ENCODE measurements at places on chromosomes 12 and 14.
A peak's percentile ranks its signal among the peaks of the same experiment; 100 is the strongest.

DNA sequence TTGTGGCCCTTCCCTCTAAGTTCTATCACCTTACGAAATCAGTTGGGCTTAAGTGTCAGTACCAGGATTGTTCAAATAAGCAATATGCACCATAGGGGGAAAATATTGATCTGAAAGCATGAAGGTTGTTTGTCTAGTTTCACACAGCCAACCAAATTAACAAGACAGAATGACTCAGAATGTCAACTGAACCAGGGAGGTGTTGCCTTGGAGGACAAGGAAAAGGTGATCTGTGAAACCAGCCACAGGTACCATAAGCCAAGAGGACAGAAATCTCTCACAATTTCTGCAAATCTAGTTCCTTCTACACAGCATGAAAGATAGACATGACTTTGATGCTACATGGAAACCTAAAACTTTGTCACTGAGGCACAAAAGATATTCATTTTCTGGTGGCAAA lies 297.9 kb downstream of the BCL11B start:
- DNase-seq, result no peak

- DNase-seq, result no peak
These were observed 90.3 kb downstream of the RFX4 start for GRCh38 chr12:106673141-106673540.

- no peak for DNase-seq
These were observed 13.3 kb downstream of the REM2 start for GRCh38 chr14:22896356-22896755.

GRCh38 chr12:57741844-57742738 lies 2.7 kb upstream of the TSPAN31 start:
- peak; percentile 56 for DNase-seq

DNA sequence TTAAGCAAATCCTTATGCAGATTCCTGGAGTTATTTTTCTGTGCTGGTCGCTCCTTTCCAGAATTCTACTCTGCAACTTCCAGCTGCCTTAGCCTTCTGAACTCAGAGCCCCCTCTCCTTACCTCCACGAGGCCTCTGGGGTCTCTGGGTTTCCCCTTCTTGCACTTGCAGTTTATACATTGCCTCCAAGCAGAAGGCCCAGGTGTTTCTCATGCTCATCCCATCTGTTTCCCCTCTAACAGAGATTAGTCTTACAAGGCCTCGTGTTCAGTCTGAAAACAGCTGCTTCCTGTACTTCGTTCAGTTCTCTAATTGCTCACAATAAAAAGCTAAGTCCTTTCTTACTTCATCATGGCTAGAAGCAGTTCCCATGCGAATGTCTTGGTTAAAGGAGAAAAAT lies 134.4 kb upstream of the FGD4 start:
- no peak for DNase-seq

- no peak for DNase-seq
These were observed 975 bp downstream of the OGFOD2 start for GRCh38 chr12:122975790-122976647.

DNA sequence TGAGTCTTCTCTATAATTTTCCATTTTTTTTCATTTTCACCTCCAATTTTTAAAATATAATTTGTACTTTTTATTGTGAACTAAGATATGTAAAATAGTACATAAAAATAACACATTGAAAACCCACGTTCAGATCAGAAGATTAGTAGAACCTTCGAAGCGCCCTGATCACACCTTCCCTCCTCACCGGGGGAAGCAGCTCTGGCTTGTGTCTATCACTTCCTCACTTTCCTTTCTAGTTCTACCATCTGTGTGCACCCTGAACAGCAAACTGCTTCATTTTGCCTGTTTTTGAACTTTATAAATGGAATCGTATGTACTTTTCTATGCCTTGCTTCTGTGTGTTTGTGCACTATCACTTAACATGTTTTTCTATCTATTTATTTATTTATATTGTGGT lies 11.8 kb upstream of the CD27 start:
- DNase-seq, result no peak

GRCh38 chr12:46507766-46508165 lies 135.2 kb upstream of the SLC38A2 start:
- DNase-seq, result no peak

DNA sequence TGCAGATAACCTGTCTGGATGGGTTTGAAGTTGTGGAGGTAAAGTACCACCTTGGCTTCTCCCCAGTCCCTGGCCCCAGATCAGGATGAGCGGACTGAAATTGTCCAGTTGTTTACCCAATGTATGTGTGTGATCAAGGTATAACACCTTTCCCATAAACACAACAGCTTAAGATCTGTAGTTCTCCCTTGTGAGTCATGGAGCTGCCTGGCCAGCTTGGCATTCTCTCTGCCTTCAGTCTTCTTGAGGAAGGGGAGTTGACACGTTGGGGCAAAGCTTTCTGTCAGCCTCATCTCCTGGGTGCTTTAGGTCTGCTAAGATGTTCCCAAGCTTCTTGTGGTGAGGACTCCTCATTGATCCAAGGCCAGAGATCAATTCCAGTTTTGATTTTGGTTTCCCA lies 6.1 kb downstream of the C1S start:
- no peak for DNase-seq

DNA sequence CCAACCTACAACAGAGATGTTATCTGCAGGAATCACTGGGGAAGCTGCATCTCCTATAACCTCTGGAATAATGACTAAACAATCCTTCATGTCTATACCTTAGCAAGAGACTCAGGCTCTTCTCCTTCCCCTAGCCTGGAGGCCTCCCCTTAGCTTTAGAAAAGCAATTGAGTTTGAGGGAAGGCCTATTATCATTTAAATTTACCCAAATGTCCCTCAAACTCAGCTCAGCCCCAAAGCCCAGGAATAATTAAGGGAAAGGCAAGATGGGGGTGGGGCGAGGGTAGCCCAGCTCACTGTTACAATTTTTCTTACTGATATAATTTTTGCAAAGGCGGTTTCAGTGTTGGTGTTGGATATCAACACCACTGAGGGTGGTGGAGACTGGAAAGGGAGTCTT lies 151.4 kb upstream of the EEA1 start:
- DNase-seq, result no peak

- no peak for DNase-seq
These were observed 205.0 kb upstream of the KRR1 start for GRCh38 chr12:75716291-75717025.

DNA sequence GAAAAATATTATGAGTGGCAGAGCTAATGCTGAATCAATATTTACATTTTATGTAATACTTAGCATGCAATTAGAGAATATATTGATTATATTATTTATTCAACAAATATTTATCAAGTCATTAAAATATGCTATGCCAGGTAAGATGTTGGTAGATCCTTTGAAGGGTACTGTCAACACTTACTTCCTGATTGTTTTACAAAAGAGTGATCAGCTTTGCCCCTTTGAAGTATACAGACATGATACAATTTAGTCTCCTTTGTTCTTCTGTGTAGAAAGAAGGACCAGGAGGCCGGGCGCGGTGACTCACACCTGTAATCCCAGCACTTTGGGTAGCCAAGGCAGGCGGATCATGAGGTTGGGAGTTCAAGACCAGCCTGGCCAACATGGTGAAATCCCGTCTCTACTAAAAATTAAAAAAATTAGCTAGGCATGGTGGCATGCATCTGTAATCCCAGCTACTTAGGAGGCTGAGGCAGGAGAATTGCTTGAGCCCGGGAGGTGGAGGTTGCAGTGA lies 73.9 kb upstream of the IFNG-AS1 start:
- DNase-seq, result no peak

DNA sequence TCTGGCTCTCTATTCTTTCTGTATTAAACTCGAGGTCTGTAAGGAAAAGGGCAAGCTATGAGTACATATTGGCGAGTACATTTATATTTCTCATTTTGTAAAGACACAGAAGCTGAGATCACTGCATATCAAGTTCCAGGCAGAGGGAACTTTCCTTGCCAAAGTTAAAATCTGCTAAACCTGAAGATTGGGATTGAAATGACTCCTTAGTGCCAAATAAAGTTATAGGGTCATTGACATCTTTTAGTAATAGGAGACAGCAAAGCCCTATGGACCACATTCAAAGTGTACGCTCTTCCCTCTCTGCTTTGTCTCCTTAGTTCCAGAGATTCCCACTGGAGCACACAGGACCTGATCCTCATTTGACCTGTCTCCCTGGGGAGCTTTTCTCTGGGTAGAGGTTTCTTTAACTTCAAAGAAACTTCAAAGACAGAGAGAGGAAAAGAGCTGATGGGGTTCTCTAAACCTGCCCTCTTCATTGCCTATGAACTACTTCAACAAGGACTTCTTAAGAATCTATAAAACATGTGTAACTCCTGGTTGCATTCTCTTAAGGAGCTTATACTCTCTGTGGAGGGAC lies 42.6 kb upstream of the PTPRR start:
- no peak for DNase-seq

- DNase-seq, result no peak
These were observed 5.9 kb upstream of the RERG start for GRCh38 chr12:15227004-15227679.

DNA sequence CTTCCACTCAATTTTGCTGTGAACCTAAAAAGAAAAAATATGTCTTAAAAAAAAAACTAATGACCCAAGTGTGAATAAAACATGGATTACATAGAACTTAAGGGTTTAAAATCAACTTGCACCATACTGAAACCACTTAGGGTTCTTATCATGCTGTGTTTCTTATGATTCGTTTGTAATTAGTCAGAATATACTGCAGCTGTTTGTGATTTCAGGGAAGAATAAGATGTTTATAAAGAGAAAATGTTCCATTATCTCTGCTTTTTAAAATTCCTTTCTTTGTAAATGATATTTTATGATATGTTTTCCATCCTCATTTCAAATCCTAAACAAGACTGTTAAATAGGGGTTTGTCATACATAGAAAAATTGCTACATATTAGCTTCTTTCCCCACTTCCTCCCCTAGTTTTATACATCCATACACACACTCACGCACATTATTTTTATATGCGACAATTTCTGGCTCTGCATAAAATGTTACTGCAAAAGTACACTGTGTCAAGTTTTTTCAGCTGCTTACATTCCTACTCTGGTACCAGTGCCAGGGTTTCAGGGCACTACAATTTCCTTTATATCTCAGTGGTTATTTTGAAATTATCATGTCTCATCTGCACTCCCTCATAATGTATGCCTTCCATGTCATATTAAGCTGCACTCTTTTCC lies 275.2 kb upstream of the GARIN6 start:
- no peak for DNase-seq

- no peak for DNase-seq
These were observed 42.9 kb upstream of the NOS1 start for GRCh38 chr12:117404203-117404853.

- DNase-seq, result no peak
These were observed 17.7 kb upstream of the C1S start for GRCh38 chr12:7042842-7043241.

DNA sequence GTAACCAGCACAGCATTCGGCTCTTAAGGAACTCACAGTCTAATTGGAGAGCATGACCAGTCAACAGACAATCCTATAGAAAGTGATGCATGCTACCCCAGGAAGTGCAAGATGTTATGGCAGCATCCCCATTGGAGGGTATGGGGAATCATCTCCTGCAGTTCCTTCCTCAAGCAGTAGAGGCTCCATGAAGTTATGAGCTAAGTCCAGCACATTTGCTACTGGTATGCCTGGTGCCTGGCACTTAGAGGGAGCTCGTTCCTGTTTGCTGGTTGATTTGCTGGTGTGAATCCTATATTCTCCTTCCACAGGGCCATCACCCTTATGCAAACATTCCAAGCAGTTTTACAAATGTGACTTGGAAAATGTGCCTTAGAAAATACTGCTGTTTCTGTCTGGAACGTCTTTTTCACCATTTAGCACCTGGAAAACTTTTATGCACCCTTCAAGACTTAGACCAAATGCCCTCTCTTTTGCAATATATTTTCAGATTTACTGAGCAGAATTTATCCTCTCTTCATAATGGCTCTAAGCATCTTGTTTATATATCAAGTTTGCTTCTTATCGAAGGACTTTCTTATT lies 136.1 kb upstream of the WSCD2 start:
- DNase-seq, result no peak

DNA sequence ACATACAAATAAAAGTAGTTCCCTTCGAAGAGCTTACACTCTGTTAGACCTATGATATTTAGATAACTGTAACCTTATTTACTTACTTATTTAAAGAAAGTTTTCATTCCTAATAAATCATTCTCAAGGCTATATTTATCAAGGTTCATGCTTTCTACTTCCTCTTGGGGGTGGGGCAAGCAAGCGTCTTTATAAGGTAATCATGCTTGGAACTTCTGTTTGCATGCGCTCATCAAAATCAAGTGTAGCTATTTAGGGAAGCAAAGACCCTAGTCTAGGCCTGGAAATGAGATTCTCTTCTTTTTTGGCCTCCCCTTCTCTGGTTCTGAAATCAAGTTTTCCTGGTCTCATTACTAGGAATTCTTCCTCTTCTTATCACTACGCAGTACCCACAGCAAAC lies 766 bp downstream of the RERG start:
- DNase-seq, result no peak

GRCh38 chr12:109752117-109753053 lies 38.8 kb downstream of the FAM222A start:
- no peak for DNase-seq

DNA sequence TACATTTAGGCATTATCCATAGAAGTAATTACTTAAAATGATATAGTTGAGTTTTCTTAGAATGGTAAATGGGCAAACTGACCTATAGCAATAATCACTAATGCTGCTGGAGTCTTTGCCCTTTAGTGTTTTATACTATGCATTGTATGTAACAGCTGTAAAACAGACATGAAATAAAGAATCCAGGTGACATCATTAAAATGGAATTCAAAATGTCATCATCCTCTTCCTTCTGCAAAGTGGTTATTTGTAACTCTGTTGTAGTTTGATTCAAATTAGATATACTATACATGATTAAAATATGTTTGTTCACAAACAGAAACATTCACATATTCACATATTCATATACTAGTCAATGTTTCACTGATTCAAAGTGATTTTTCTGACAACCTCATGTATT lies 598.8 kb downstream of the SLC16A7 start:
- DNase-seq, result no peak

DNA sequence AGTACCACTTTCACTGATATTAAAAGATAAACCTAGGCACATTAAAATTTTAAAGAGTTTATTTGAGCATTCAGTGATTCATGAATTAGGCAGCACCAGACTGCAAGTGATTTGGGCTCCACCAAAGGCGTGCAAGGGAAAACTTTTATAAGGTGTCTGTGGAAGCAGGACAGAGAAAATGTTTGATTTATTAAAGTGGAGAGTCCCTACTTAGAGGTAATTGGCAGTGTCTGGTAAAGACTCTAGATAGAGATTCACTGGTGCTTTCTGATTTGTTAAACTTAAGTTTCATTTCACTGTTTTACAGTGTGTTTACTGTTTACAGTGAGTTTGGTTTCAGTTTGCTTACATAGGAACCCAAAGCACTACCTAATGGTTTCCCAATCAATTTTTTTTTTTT lies 72.8 kb downstream of the ANKS1B start:
- no peak for DNase-seq

- DNase-seq, result no peak
These were observed 3.7 kb downstream of the HIF1A start for GRCh38 chr14:61699027-61699426.
